ENCODE measurements at places on chromosomes 1 and 21. TPM values are rescaled to one million over a fixed set of nuclear protein-coding genes. Genes with fewer than 3 reads are reported as not detected.

Gene GJA5
- polyA plus RNA-seq = not detected

Gene SLAMF1
- 18.9 TPM for polyA plus RNA-seq

Gene OR2G6
- 0.32 TPM for polyA plus RNA-seq

Gene PTGFR
- polyA plus RNA-seq = not detected

- DNase-seq = peak; percentile 86
Measured at GRCh38 chr1:207822602-207823451, 71.0 kb downstream of the CD46 start.

GRCh38 chr1:229892515-229893117 is 174.4 kb upstream of the GALNT2 start:
- DNase-seq = no peak

Gene KRTAP21-1
- polyA plus RNA-seq = not detected

DNA sequence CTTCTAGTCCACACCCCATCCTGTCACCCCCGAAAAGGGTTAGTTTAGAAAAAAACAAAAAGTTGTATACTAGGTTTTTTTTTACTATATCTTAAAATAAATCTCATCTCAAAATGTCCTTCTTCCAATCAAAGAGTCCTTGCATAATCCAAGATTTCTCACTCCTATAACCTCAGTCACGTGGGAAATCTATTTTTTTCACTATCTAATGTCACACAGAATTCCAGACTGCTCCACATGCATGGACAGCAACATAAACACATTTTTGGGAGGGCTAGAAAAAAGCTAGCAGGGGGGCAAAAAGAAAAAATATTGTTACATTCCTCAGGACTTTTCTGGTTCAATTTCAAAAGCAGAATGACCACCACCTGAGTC is 39.3 kb downstream of the TGFBR3 start:
- DNase-seq = no peak

DNA sequence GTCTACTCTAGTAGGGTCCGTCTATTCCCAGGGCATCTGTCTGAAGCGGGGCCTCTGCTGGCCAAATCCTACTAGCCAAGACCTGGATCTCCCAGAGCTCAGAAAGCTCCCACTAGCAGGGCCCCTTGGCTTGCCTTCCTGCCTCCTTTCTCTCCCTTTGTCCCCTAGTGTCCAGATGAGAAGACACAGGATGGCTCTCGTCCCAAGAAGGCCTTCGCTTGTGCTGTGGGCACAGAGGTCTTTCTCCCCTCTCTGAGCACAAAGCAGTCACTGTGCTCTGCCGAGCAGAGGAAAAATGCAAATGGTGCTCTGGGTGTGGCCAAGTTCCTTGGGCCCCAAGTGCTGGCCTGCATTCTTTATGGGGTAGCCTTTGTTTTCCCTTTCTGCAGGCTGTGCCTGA is 13.0 kb upstream of the GPR137B start:
- DNase-seq = no peak

DNA sequence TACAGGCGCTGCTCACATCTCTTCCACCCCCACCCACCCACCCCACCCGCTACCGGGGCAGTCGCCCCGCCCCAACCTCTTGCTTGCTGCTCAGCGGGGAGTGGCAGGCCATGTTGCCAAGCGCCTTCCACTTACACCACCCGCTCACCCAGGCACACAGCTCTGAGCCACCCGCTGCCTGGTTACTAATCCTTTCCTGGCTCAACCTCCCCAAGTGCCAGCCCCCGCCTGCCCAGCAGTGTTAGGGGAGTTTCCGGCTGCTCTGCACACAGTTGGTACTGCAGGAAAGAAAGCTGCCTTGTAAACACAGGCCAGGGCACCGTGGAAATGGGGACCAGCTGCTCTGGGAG is 56.2 kb downstream of the LACTBL1 start:
- DNase-seq = no peak

Data from naive B cell (primary cell).